ENCODE measurements at places on chromosomes 7 and 10.
A peak's percentile ranks its signal among the peaks of the same experiment; 100 is the strongest.

GRCh38 chr7:80093349-80093748, 41.3 kb upstream of the GNAI1 start:
- no peak for DNase-seq

DNA sequence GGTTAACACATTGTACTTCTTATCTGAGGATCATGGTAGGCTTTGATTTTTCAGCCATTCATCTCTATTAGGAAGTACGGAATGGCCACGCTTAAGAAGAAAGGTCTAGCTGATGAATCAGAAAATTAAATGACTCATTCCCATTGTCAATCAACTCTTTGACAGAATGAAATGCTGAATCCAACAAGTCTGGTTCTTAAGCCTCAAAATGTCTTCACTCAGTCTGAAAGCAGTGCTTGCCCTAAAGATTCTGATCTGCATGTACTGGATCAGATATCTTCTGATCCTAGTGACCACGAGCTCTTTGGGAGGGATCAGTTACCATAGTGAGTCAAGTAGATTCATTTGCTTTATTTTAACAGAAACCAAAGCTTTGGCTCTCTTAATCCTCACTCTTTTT, 5.7 kb upstream of the CELF2 start:
- no peak for DNase-seq

DNA sequence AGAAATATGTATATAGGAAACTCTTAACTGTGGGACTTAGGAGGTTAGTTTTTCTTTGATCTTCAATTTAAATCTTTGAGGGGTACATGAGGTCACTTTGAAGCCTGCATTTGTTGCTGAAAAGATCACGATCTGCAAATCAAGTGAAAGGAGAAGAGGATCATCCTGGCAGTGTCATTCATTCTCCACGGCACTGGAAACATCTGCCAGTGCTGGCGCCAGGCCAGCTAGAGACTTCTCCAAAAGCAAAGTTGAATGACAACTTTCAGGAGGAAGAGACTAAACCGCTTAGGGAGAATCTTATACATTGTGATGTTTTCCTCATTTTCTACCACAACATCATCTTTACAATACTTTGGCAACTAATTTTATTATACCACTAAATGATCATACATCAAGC, 42.5 kb downstream of the MRC1 start:
- peak; percentile 59 for DNase-seq

GRCh38 chr7:29285444-29285793, 90.8 kb downstream of the CHN2 start:
- DNase-seq, result peak; percentile 76

- DNase-seq, result no peak
Observed at GRCh38 chr10:93995182-93995581, 1.5 kb downstream of the PLCE1 start.

DNA sequence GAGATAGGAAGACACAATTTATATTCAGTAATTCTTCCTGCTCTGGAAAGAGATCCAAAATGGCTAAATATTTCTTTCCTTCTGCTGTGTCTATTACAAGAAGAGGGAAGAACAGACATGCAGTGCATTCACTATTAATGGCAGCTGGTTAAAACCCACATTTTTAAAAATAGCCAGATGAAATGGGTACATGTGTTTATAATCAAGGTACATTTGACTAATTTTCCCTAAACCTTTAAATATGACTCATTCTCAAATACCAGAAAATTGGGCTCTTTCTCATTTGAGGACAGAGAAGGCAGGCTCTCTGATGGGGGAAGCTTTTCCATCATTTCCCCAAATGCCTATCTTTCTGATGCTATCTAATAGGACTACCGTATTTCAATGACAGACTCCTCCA, 215.7 kb upstream of the HABP2 start:
- no peak for DNase-seq

- no peak for DNase-seq
Observed at GRCh38 chr7:48452218-48452617, 281.0 kb downstream of the ABCA13 start.

- no peak for DNase-seq
Observed at GRCh38 chr7:55512635-55513191, 59.6 kb downstream of the VOPP1 start.

- DNase-seq, result no peak
Observed at GRCh38 chr10:92891885-92892690, 43.8 kb downstream of the EXOC6 start.

DNA sequence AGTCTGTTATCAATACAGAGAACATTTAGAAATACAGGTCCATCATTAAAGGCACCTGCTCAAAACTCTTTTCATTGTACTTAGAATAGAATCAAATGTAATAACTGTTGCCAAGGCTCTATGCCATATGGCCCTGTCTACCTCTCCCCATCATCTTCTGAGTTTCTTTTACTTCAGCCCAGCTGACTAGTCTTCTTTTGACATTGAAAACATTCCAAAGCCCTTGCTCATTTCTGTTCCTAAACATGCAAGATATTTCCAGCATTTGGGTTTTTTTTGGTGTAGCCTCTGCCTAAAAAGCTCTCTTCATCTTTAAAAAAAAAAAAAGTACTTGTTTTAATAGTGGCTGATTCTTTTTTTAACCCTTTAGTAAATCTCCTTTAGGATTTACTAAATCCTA, 165.5 kb upstream of the SMIM30 start:
- no peak for DNase-seq

GRCh38 chr10:12213621-12214020, 17.6 kb downstream of the CDC123 start:
- DNase-seq, result no peak

- DNase-seq, result peak; percentile 18
Observed at GRCh38 chr10:75097666-75098285, 13.7 kb upstream of the SAMD8 start.

DNA sequence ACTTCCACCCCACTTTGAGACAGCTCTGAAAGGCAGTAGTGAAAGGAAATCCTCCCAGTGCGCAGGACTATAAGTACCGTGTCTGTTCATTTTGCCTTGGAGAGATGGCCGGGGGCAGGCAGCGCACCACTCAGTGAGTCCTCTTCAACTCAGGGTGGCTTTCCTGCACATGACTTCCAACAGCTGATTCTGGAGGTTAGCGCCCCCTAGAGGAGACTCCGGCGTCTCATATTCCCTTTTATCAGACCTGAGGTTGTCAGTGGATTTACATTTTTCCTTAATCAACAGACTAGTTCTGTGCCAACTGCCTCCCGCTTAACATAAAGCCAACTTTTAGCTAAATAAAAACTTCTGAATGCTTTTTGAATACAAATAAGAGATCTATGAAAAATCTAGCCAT, 101.0 kb downstream of the HERPUD2 start:
- peak; percentile 48 for DNase-seq

GRCh38 chr10:76306856-76307255, 875.4 kb downstream of the LRMDA start:
- DNase-seq, result peak; percentile 69

- DNase-seq, result no peak
Observed at GRCh38 chr7:68748934-68749900, 849.1 kb upstream of the AUTS2 start.

DNA sequence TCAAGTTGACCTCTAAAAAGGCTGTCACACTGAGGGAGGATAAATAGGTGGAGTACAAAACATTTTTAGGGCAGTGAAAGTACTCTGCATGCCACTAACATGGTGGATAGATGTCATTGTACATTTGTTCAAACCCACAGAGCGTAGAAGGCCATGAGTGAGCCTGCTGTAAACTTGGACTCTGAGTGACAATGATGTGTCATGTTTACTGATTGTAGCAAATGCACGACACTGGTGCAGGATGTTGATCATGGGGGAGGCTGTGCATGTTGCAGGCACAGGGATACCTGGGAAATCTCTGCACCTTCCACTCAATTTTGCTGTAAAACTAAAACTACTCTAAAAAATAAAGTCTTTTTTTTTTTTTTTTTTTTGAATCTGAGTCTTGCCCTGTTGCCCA, 52.5 kb upstream of the GRID1 start:
- no peak for DNase-seq

DNA sequence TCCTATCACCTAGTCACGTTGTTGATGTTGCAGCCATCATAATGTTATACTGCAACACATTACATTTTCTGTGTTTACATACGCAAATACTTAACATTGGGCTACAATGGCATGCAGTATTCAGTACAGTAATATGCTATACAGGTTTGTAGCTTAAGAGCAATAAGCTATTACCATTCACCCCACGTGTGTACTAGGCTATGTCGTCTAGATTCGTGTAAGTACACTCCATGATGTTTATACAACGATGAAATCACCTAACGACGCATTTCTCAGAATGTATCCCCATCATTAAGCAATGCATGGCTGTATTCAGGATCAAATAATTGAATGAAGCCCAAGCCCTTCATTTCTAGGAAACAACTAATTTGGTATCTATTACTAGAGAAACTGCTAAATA, 43.4 kb upstream of the C1GALT1 start:
- DNase-seq, result no peak

DNA sequence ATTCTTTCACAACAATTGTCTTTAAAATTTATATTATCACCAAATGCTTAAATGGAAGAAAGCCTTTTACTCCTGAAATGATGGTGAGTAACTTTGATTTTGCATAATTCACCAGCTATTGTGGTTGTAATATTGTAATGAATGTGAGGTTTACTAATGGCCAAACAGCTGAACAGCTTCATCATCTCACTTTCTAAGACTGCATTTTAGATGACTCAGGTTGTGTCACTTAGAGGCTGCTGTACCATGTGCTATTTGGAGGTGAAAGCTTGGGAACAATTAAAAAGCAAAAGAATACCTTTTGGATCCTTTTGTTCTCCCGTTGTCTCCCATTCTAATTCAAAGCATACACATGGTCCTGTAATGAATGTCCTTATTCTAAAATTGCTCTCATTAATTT, 604.0 kb upstream of the PFKP start:
- DNase-seq, result no peak

DNA sequence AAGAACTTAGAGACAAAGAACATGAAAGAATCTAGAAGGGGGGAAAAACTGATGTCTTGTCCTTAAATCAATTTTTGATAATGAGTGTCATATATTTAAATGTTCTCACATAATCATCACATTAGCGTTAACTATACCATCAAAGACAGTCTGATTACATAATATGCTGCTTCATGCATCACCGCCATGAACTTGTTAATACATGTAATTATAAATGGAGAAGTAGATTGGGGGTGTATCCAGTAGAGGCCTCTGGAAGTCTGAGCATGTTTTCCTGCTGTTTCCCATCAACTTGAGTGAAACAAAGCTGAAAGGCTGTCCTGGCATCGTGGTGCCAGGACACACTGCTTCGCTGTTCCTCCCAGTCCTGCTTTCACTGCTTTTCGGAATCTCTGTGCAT, 48.2 kb downstream of the PRLHR start:
- no peak for DNase-seq

GRCh38 chr10:76037531-76038155, 606.2 kb downstream of the LRMDA start:
- DNase-seq, result no peak

DNA sequence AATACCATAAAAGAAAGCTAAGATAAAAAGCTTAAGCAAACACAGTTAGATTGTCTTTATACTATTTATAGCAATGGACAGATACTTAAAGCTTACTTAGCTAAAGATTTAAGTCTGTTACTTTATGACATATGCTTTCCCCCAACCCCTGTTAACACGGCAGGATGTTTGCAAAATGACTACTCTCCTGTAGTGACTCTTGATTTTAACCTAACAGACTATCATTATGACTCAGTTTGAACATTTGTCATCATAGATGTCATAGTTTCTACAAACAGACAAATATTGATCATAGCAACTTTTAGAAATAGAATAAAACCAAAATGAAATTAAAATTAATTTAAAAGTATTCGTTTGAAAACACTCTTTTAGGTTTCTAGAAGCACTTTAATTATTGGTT, 7.8 kb upstream of the COMMD3 start:
- DNase-seq, result no peak

All from hematopoietic multipotent progenitor cell treated with erythropoietin and hydrocortisone succinate and interleukin-3 and kit ligand, for 6 days (in vitro differentiated cells).